Bronchial epithelial cell (primary cell): ENCODE measurements at places on chromosomes 7 and 10.

- DNase-seq = peak; percentile 30
Observed at GRCh38 chr7:14170872-14171271, 181.4 kb upstream of the ETV1 start.

DNA sequence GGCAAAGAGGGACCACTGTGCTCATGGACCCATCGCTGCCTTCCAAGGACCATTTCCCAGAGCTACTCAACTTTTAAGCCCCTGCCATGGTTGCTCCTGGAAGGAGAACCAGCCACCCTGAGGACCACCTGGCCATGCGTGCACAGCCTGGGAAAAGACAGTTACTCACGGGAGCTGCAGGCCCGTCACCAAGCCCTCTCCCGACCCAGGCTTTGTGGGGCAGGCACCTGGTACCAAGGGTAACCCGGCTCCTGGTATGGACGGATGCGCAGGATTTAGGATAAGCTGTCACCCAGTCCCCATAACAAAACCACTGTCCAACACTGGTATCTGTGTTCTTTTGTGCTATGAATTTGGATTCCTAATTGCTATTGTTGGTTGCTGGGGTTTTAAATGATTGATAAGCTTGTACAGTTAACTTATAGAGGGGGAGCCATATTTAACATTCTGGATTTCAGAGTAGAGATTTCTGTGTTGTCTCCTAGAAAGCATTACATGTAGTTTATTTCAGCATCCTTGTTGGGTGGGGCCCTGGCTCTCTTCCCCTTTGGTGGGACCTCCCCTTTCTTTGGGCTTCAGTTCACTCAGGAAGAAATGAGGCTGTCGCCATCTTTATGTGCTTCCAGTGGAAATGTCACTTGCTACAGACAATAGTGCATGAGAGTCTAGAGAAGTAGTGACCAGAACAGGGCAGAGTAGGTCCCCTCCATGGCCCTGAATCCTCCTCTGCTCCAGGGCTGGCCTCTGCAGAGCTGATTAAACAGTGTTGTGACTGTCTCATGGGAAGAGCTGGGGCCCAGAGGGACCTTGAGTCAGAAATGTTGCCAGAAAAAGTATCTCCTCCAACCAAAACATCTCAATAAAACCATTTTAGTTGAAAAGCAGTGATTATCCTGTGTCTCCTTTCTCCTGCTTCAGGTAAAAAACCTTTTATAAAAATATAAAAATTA, 19.4 kb downstream of the LAT2 start:
- DNase-seq = no peak

- peak; percentile 66 for DNase-seq
Observed at GRCh38 chr10:58350619-58351323, 16.0 kb downstream of the UBE2D1 start.

DNA sequence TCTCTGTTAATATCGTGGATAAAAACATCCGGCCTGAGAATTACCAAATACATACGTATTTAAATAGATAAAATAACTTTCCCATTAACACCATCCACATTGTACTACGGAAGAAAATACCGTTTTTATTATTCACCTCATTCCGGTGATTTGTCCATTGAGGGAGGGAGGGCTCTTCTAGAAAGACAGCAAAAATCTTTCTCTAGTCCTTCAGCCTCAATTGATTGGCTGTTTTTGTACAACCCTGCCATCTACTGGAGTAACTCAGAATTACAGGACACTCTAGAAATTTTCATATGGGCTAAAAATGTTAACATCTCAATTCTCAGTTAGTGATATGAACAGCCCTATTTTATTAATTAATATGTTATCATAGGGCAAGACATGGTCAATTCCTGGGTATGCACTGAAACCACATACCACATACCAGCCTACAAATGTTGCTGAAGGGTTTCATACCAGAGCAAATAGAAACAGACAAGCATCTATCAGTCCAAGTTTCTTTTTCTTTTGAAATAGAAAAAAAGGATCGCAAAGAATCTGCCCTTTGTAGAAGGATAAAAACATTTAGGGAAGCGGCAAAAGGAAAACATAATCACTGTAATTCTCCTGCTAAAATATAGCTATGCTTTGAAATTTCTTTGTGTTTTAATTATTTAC, 55.8 kb upstream of the CDCA7L start:
- peak; percentile 92 for DNase-seq

DNA sequence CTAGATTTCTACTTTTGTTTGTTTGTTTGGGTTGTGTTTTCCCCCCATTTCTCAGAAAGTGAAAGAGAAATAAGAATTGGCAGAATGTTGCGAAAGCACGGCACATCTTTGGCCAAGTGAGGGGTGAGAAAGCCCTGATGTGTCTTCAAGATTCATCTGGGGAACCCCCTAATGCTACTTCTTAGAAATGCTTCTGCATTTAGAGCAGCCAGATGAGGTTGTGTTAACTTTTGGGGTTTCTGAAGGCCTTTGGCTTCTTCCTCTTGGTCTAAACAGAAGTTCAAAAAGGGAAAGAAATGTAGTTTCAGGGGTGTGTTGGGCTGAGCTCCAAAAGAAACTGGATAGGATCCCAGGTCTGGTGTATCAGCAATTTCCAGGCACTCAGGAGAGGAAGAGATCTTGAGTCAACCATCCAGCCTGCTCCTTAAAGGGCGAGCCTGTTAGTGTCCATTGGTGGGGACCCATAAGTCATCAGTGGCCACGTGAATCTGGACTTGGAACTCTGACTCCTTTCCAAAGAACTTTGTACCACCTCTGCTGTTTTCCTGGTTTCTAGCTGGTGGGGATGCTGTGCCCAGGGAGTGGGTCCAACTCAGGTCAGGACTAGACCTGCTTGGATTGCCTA, 6.5 kb downstream of the DUSP5 start:
- DNase-seq = no peak

- no peak for DNase-seq
Observed at GRCh38 chr7:105297985-105298384, 90.7 kb downstream of the SRPK2 start.

DNA sequence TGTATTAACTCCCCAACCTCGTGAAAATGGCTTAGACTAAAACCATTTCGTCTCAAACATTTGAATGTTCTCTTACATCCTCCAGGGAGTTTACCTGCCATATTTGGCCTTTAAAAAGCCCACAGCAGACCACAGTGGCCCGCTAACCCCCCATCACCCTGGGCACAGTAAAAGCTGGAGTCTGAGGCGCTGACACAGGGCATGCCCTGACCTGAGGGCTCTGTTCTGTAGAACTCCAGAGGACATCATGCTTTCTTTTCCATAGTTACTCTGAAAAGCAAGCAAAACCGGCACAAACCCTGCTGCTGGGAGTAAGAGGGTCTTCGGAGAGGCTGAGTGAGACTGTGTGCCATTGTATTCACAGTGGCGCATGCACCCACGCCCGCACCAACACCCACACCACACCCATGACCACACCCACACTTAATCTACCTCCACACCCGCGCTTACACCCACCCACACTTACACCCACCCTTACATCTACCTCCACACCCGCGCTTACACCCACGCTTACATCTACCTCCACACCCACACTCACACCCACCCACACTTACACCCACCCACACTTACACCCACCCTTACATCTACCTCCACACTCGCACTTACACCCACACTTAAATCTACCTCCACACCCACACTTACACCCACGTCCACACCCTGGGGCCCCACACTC, 32.1 kb downstream of the LRRC27 start:
- DNase-seq = peak; percentile 34

DNA sequence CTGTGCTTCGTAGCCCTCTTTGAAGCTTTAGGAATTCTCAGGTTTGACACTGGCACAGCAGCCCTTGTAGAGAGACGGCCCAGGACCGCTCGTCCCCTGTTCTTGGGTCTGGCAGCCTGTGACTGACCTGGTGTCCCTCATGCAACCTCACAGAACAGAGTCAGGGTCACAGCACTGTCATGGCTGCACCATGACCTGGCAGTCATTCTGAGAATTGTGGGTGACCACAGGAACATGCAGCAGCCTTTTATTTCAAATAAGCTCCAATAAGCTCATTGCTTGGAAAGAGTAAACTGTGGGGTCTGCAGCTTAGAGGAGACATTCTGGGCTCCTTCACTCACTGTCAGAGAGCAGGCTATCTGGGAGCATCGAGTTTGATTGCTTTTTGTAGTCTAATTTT, 42.5 kb downstream of the MYO1G start:
- DNase-seq = no peak

DNA sequence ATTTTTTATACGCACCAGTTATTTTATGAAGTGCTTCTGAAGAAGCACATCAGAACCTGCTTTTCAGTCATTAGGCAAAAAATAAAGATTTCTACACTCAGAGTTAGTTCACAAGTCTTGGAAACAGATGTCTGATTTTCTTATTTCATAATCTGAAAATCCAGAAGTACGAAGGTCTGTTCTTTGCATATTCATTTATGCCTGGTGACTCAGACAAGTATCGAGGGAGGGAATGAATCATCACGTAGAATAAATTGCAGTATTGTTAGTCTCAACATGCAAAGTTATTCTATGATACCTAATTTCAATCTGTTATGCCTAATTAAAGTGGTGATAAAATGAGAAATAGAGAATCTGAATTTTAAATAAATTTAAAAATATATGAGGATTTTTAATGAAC, 113.6 kb upstream of the SEM1 start:
- DNase-seq = peak; percentile 86

GRCh38 chr7:119594956-119595355, 678.0 kb upstream of the KCND2 start:
- DNase-seq = no peak

DNA sequence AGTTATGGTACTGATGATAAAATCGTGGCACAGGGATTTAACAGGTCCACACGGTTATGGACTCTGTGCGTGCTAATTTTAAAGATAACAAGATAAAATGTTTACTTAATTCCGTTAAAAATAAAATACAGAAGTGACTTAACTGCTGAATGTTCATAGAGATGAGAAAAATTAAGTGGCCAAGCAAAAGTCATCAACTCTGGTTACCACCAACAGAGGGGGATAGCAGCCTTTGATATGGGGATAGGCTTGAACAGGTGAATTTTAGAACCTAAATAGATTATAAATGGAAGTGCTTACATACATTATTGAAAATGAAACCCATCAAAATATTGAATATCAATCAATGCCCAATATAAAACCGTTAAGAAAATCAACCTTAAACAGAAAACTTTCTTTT, 245.0 kb downstream of the WDR37 start:
- no peak for DNase-seq

- DNase-seq = peak; percentile 21
Observed at GRCh38 chr7:114217026-114217806, 197.4 kb upstream of the FOXP2 start.

DNA sequence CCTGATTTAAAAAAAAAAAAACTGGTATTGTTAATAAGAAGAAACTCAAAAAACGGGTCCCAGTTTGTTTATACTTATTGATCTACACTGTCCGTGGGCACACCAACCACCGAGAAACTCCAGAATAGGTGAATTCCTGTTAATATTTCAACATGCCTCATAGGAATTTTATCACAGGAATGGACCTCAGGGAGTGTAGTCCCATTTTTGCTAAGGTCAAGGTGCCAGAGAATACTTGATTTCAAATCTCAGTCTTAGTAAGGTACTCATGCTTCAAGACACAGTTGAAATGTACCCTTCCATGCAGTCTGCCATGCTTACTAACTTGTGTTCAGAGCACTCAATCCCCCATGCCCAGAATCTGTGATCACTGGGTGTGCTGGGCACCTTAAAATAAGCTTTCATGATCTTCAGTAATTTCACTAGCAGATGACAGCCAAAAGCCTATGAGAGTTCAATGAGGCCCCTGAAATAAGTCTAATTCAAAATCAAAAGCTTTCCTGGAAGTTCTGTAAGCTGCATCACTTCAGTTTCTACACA, 385.7 kb downstream of the TNS3 start:
- no peak for DNase-seq

- DNase-seq = peak; percentile 22
Observed at GRCh38 chr10:57964351-57964750, 303.3 kb downstream of the IPMK start.

DNA sequence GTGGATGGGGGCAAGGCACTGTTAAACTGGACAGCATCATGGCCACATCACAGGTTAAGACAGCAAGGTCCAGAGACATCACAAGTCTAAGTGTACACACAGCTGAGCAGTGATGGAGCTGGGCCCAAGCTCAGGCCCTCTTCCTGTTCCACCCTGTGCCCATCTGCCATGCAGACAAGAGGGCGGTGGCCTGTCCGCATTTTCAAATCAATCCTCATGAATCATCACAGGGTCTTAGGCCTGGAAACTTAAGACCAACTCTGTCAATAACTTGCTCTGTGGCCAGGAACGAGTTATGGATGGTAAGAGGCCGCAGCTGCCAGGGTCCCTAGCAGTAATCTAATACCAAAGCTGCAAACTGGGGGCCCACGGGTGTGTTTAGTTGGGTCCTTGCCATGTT, 3.2 kb downstream of the C10orf105 start:
- no peak for DNase-seq

DNA sequence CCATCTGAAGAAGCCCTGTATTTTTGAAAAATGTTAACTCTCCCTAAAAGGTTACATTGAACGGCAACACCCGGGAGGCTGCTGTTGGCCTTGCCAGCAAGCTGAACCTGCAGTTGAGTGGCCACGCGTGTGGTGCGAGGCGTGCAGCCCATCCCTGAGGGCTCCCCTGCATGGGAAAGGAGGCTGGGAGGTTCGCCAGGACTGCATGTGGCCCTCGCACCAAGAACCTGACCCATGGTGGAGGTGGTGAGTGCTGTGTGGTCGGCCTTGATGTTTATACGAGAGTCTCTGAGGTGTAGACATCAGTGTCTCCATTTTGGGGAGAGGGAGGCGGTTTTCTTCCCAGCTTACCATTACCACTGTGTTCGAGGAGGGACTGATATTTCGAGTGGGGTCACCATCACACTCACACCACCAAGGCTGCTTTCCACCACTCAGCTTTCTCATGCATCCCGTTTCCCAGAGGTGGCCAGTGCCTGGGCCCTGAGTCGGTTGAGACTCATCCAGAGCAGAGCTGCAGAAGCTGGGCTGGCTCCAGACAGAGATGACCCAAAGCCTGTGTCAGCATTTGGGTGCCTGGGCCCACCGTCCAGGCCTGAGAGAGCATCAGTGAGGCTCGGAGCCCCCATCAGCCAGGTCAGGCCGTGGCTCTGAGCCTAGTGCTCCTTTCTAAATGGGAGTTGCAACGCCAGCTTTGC, 222.6 kb downstream of the EBF3 start:
- no peak for DNase-seq

DNA sequence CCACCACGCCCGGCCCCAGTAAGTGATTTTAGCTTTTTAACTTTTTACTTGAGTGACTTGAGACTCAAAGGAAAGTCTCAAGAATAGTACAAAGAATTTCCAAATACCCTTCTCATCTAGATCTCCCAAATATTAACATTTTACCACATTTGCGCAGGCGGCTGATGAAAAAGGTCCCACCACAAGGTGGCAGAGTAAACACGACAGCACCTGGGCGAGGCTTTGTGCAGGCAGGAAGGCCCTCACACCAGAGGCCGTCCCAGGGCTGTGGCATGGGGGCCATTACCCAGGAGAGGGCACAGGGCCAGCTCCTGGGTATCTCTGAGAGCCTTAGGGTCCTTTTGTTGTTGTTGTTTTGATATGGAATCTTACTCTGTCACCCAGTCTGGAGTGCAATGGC, 50.0 kb upstream of the WIPI2 start:
- DNase-seq = peak; percentile 3

GRCh38 chr10:64142395-64142794, 621.2 kb downstream of the REEP3 start:
- DNase-seq = no peak
